ENCODE measurements at places on chromosomes 16 and 17. TPM values are rescaled to one million over a fixed set of nuclear protein-coding genes. Genes with fewer than 3 reads are reported as not detected.

- H3K36me3 ChIP-seq = peaks cover under 1% of the 10 kb centered on the region
- peaks cover 5% of the 10 kb centered on the region for H3K4me1 ChIP-seq
- H3K27ac ChIP-seq = peak overlapping the region; percentile 48
- H3K27me3 ChIP-seq = no peaks in the 10 kb centered on the region
- H3K4me3 ChIP-seq = peak overlapping the region; percentile 27
Measured at GRCh38 chr17:57833179-57833939, 16.5 kb downstream of the MRPS23 start.

DNA sequence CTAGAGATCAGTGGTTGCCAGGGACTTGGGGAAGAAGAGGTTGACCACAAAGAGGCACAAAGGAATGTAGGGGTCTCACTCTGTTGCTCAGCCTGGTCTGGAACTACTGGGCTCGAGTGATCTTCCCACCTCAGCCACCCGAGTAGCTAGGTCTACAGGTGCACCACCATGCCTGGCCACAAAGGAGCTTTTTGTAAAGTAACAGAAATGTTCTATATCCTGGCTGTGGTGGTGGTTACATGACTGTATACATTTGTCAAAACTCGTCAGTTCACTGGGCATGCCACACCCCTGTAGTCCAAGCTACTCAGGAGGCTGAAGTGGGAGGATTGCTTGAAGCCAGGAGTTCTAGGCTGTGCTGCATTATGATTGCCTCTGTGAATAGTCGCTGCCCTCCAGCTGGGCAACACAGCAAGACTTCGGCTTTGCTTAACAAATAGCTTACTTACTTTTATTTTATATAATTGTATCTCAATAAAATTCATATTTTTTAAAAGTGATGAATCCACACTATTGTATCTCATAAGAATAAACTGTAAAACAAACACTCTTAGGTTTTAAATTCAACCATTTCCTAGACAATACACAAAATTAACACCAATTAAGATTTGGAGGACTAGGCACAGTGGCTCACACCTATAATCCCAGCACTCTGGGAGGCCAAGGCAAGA is 5.0 kb downstream of the SKA2 start:
- peaks cover 17% of the 10 kb centered on the region for H3K4me1 ChIP-seq
- H3K27ac ChIP-seq = no peak overlapping the region
- DNase-seq = no peak
- no peaks in the 10 kb centered on the region for H3K36me3 ChIP-seq

- no peak overlapping the region for H3K4me3 ChIP-seq
- H3K27me3 ChIP-seq = no peaks in the 10 kb centered on the region
- no peak for DNase-seq
- no peaks in the 10 kb centered on the region for H3K36me3 ChIP-seq
- no peak overlapping the region for H3K27ac ChIP-seq
- H3K4me1 ChIP-seq = no peaks in the 10 kb centered on the region
Measured at GRCh38 chr17:64472564-64472963, 23.6 kb downstream of the MILR1 start.

DNA sequence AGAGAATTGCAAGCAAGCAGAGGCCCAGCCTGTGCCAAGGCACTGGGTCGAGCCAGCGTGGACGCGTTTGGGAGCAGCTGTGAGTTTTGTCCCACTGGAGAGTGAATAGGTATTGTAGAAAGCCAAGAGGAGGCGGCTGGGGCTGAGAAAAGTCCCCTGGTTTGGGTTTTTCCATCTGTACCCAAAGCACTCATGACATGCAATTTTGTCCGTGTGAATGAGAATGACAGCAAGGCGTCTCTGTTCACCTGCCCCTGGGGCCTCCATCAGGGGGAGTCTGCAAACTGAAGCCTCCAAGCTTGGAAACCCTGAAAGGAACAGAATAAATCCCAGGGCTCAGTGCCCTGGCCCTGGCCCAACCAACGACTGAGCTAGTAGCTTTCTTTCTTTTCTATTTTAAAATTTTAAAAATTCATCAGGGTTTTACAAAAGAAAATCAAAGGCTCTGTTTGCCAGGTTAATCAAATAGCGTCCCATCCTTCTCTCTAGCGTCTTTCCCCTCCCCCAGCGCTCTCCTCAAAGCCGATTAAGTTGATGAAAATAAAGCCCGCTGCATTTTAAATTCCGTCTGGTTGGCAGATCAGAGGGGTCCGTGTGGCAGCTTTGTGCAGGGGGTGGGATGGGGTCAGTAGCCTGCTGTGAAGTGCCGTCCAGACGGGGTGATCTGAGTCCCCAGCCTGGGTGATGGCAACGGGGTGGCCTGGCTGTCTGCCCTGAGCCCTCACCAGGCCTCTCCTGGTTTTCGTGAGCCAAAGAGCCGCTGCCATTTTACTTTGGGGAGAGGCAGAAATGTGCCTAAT is 171.0 kb downstream of the KATNIP start:
- H3K27ac ChIP-seq = no peak overlapping the region
- H3K36me3 ChIP-seq = no peaks in the 10 kb centered on the region
- no peak for DNase-seq
- no peak overlapping the region for H3K4me3 ChIP-seq

DNA sequence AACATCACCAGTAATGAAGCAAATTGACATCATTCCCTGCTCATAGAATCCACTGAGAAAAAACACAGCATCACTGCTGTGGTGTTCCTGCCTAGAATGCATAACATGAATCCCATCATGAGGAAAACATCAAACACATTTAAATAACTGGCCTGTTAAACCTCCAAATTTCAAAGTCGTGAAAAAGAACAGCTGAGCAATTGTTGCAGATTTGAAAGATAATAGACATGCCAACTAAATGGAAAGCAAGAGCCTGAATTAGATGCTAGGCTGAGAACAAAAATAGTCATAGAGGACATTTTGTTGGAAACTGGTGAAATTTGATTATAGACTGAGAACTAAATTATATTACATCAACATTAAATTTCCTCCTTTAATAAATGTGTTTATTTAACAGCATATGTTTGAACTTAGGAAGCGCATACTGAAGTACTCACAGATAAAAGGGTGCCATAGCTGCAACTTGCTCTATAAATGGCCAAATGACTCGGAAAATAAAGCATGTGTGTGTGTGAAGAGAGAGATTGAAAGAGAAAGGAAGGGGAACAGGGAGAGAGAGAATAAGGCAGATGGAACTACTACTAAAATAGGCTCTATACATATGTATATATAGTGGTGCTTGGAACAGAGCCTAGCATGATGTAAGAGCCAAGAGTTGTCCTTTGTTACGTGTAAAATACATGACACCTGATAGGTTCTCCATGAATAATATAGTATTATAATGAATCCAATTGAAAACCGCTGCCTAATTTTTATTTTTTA is 305.0 kb upstream of the MON1B start:
- no peak overlapping the region for H3K27ac ChIP-seq
- no peaks in the 10 kb centered on the region for H3K4me1 ChIP-seq
- DNase-seq = no peak
- no peaks in the 10 kb centered on the region for H3K36me3 ChIP-seq
- H3K27me3 ChIP-seq = no peaks in the 10 kb centered on the region

DNA sequence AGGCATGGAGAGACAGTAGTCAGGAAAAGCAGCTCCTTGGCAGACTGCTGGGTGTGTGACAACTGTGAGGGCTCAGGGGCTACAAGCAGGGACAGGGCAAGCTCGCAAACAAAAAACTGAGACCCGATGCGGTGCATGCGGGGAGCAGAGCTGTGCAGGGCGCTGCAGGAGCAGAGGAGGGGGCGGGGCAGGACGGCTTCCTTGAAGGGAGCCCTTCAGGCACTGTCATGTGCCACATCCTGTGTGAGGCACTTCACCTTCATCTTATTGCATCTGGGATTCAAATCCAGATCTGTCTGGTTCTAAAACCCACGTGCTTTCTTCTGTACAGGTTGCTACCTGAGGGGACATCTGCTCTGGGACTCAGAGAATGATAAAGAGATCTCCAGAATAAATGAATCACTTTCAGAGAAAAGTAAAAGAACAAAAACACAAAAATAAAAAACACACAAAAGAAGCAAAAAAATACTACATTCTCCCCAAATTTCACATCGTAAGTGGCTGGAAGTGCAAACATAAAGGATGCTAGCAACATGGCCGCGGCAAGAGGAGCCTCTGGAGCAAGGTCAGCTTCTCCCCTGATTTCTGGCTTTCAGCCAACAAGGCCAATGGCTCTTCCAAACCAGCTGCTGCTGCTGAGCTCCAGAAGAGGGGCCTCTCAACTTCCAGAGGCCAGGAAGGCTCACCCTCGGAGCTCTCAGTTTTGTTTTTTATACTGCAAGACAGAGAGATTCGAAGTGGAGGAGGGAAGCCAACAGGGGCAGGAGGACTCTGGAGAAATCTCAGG is 14.2 kb downstream of the LYRM9 start:
- peaks cover 3% of the 10 kb centered on the region for H3K4me1 ChIP-seq
- no peaks in the 10 kb centered on the region for H3K27me3 ChIP-seq
- no peak overlapping the region for H3K4me3 ChIP-seq
- no peaks in the 10 kb centered on the region for H3K36me3 ChIP-seq
- peak; percentile 79 for DNase-seq
- H3K27ac ChIP-seq = no peak overlapping the region

DNA sequence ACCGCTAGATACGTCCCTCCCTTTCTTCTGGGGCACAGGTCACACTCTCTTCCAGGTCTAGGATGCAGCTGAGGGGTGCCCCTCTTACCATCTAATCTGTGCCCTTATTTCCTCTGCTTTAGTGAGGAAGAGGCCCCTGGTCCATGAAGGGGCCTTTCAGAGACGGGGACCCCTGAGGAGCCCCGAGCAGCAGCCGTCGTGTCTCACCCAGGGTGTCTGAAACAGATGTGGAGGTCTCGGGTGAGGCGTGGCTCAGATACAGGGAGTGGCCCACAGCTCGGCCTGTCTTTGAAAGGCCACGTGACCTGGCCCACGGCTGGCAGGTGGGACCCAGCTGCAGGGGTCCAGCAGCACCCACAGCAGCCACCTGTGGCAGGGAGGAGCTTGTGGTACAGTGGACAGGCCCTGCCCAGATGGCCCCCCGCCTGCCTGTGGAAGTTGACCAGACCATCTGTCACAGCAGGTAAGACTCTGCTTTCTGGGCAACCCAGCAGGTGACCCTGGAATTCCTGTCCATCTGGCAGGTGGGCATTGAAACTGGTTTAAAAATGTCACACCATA is 15.6 kb downstream of the SCGB1C2 start:
- no peak overlapping the region for H3K27ac ChIP-seq
- DNase-seq = no peak
- no peaks in the 10 kb centered on the region for H3K4me1 ChIP-seq
- H3K27me3 ChIP-seq = no peaks in the 10 kb centered on the region
- no peak overlapping the region for H3K4me3 ChIP-seq

DNA sequence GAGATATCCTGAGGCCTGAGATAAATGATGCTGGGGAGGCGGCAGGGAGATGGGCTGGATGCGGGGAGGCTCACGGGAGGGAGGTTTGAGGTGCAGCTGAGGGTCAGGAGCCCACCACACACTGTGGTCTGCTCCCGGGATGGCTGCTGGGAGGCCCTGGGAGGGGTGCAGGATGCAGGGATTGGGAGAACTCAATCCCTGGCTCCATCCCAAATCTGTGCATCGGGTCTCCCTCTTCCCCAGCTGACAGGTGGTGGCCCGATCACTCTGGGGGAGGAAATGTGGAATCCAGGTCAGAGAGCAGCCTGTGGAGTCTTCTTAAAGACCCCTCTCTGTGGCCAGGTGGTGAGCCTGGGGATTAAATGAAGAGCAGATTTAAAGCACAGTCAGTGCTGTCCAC is 12.0 kb downstream of the PHB1 start:
- H3K4me1 ChIP-seq = no peaks in the 10 kb centered on the region
- no peak for DNase-seq
- no peaks in the 10 kb centered on the region for H3K27me3 ChIP-seq
- peaks cover 27% of the 10 kb centered on the region for H3K36me3 ChIP-seq

DNA sequence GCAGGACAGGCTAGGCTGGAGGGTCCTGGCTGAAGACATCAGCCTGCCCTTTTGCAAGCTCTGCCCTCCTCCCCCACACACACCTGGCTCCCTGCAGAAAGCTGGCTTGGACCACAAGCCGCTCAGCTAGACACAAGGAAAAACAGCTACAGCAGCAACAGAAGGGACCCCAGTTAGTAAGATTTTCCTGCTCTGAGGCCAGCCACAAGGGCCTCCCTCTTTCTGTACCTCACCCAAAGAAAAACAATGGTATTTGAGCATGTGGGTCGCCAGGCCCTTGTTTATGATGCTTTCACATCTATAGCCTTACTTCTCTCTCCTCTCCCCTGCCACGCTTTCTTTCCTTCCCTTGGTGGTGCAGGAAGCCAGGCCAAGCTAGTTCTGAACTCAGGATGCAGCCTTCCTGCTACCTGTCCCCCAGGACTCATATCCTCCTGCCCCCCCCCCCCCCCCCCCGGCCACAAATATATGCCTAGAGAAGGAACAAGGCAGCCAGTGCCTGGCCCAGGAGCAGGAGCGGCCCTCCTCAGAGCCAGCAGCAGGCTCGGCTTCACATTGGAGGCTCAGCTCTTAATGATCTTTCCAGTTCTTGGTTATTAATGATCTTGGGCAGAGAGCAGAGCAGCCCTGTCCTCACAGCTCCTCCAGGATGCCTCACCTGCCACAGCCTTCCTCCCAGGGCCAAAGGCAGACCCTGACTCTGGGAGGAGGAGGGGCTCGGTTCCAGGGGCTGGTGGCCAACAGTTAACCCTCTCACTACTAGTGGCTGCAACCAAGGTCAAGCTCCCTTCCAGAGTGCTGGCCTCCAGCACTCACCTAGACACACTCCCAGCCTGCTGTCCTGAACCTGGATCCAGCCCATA is 19.5 kb downstream of the GRIN2C start:
- H3K4me1 ChIP-seq = peaks cover 9% of the 10 kb centered on the region
- H3K4me3 ChIP-seq = no peak overlapping the region
- no peaks in the 10 kb centered on the region for H3K36me3 ChIP-seq
- peaks cover 22% of the 10 kb centered on the region for H3K27me3 ChIP-seq

DNA sequence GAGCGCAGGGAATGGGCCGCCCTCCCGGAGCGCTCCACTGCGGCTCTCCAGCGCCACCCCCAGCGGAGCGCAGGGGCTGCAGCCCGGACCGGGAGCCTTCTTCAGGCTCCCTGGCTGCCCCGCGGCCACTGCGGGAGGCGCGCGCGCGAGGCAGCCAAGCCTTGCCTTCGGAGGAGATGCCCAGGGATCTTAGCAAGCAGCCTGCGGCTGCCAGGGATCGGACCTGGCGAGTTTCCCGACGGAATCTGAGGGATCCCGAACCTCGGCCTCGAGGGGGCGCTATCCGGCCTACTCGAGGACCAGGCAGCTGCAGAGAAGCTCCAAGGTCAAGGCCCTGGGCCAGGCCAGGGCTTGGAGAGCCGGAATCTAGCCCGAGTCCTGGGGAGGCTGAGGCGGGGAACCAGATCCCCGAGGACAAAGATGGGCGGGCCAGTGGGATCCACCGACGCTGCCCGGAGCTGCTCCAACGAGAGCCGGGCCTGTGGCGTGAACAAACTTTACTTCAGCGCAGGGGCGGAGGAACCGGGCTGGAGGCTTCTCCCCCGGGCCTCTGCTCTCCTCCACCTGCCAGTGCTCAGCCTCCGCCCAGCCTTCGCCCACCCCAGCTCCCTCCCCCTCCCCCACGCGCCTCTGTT is at the start of gene IRX6:
IRX6 (plus strand) TSS at position 567 of the 635 bp plus-strand sequence. CDS start 889 bp downstream, outside the sequence.
- no peaks in the 10 kb centered on the region for H3K4me1 ChIP-seq
- peaks cover 89% of the 10 kb centered on the region for H3K27me3 ChIP-seq
- no peaks in the 10 kb centered on the region for H3K36me3 ChIP-seq
- H3K4me3 ChIP-seq = peak within 1 kb of the TSS; percentile 32
- DNase-seq = peak; percentile 77

The DNAAF8 gene
- total RNA-seq = 0.77 TPM

The HOXB5 gene
- total RNA-seq = not detected

The KRTAP4-4 gene
- not detected for total RNA-seq

The KRT28 gene
- total RNA-seq = not detected

The SOX8 gene
- 9.2 TPM for total RNA-seq

Measured in cardiac muscle cell (in vitro differentiated cells and primary cell).